ENCODE measurements at places on chromosomes 12 and 14.

- DNase-seq = no peak
Measured at GRCh38 chr12:13005649-13006048, 5.6 kb upstream of the HEBP1 start.

DNA sequence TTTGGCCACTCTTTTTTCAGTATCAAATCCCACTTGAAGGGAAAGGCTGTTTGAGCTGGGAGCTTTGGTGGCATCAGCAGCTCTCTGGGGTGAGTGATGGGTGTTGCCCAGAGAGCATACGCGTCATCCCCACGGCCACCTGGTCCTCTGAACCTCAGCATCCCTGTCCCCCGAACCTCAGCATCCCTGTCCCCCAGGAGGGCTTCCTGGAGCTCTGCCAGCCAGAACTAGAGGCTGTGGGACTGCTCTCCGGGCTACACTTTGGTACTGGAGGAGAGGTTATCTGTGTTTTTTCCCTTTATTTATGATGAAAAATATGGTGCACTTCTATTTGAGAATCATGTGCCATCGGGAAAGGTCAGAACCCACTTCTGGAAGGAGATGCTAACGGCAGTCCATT, 131.5 kb upstream of the RTL1 start:
- no peak for DNase-seq

DNA sequence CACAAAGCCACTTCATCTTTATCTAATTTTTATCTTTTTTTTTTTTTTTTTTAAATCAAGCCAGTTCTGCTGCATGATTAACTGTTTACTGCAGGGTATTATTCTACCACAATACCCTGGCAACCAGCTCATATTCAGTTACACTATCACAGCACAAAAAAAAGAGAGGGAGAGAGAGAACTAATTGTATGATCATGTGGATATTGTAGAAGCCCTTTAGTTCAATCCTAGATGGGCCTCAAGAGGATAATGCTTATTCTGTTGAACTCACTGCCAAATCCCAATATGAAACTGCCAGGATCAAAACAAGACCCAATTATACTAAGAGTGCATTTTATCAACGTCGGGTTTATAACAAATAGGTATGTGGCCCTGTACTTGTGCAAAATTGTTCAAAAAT, 51.5 kb downstream of the MED13L start:
- no peak for DNase-seq

- DNase-seq = no peak
Measured at GRCh38 chr12:126545411-126545810, 1480.2 kb downstream of the AACS start.

- DNase-seq = no peak
Measured at GRCh38 chr12:124297856-124298255, 3.0 kb downstream of the RFLNA start.

GRCh38 chr12:93894391-93895088, 217.4 kb downstream of the CRADD start:
- no peak for DNase-seq

GRCh38 chr12:65728848-65729793, 95.2 kb upstream of the HMGA2 start:
- no peak for DNase-seq

GRCh38 chr12:112907415-112908157, 824 bp downstream of the OAS1 start:
- DNase-seq = no peak

GRCh38 chr14:34113991-34114390, 163.1 kb upstream of the EGLN3 start:
- no peak for DNase-seq

DNA sequence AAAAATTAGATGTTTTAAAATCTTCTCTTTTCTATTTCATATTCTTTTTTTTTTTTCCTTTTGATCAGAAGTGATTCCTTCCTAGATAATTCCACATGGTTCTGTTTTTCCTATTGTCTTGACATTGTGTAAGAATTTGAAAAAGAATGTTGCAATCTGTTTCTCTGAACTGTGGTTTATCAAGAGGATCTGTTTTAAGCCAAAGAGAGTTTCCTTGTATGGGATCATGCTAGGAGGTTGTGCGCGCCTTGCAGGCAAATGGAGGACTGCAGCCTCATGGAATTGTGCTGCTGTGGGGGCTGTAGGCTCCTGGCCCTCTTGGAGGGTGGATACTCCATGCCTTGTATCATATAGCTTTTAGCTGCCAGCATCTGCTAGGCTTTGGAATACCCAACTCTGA, 43.3 kb upstream of the MBIP start:
- no peak for DNase-seq

GRCh38 chr14:60753264-60754119, 18.9 kb downstream of the MNAT1 start:
- no peak for DNase-seq

DNA sequence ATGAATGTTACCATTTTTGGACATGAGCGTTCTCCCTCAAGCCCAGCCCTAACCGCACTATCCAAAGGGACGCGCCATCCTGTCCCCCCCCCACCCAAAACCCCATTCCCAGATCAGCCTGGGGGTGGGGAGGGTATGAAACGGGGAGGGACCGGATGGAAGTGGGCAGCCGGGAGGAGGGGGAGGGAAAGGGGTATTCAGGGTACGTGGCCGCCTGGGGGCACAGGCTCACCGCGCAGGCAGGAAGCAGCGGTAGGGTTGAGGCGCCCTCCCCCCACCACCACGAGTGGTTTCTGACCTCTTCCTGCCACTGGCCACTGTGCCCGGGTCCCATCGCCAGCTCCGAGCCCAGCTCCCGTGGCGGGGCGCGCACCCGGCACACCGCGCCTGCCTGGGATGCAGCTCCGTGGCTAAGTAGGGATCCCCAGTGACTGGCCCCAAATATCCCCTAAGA, 1.4 kb downstream of the ACTN1 start:
- DNase-seq = no peak

Data from T-helper 17 cell (primary cell).